Activated T-cell treated with anti-CD3 and anti-CD28 coated beads for 4 hours (primary cell): ENCODE measurements at places on chromosomes 4 and X.

- no peak for DNase-seq
Measured at GRCh38 chr4:72786401-72786990, 217.5 kb upstream of the ADAMTS3 start.

- DNase-seq, result no peak
Measured at GRCh38 chr4:8371596-8371995, 68.9 kb downstream of the ACOX3 start.

DNA sequence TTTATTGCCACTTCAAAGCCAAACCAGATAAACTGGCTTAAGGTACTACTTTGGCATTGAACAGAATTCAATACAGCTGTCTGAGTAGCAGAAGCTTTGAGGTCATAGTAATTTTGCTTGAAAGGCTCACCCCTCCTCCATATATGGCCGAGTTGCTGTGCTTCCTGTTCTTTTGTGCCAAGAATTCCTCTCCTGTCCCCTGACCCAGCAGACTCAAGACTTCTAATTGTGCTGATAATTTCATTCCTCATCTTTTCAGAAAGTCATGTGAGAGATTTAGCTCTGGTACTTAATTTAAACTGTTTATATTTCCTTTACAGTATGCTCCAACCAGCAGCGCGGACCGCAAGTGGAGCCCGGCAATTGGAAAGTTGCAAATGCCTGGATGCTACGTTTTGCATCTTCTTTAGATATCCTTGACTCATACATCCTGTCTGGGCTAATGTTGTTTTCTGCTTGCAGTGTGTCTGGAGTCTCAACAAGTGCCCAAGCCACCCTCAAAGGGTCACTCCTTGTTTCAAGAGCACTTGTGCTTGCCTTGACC is 373.4 kb downstream of the PDGFC start:
- no peak for DNase-seq

- DNase-seq, result no peak
Measured at GRCh38 chrX:50704360-50704759, 109.6 kb downstream of the SHROOM4 start.
